ENCODE measurements at places on chromosomes 13 and 19. TPM values are rescaled to one million over a fixed set of nuclear protein-coding genes. Genes with fewer than 3 reads are reported as not detected.

DNA sequence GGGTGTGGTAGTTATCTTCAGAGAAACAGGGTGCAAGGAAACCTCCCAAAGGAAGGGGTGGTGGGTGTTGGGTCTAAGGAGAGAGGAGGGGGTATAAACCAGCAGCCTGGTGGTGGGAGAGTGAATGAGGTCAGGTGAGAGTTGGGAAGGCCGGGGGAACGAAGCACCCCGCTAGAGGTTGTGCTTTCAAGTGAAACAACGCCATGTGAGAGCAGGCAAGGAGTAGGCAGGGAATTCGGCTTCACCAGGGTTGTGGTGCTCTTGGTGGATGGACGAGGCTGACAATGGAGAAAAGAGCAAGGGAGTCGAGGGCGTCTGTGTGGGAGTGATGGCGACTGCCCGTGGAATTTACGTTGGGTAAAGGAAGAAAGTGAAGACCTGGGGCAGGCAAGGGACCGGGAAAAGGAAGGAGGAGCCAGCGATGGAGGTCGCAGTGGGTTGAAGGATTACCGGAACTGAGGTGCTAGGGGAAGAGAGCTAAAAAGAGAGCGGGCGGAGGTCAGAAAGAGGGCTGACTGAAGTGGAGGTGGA, 2.1 kb upstream of the MLNR start:
- DNase-seq = no peak

GRCh38 chr13:47039106-47039505, 142.3 kb upstream of the HTR2A start:
- DNase-seq = no peak

DNA sequence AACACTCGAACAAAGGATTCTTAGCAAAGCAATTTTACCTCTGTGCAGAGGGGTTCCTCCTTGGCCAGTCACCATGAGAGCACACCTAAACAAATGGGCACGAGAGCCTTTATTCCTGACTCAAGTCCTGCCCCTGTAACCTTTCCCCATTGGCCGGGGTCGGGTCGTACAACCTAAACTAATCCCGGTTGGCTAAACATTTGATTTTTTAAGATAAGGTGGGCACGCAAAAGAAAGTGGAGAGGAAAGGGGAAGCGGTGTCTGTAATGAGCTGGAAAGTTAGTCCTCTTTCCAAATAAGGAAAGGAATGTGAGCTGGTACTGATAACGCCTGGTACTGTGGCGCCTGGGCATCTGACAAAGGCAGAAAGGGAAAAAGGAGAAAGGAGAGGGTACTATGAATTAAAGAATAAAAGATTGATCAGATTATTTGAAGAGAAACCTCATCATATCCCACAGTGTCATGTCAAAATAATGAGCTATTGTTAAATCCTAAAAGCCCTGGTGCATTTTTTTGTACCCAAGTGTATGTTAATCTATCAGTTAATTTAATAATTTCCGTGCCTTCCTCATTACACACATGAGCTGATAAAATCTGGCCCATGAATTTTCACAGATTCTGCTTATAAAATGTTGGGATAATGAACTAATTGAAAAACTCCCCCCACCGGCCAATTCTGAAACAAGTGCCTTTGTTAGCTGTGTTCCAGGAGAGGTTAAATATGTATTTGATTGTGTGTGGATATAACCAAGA, 335.7 kb downstream of the RFC3 start:
- no peak for DNase-seq

- DNase-seq = no peak
Observed at GRCh38 chr19:7658219-7658686, 10.6 kb upstream of the RETN start.

DNA sequence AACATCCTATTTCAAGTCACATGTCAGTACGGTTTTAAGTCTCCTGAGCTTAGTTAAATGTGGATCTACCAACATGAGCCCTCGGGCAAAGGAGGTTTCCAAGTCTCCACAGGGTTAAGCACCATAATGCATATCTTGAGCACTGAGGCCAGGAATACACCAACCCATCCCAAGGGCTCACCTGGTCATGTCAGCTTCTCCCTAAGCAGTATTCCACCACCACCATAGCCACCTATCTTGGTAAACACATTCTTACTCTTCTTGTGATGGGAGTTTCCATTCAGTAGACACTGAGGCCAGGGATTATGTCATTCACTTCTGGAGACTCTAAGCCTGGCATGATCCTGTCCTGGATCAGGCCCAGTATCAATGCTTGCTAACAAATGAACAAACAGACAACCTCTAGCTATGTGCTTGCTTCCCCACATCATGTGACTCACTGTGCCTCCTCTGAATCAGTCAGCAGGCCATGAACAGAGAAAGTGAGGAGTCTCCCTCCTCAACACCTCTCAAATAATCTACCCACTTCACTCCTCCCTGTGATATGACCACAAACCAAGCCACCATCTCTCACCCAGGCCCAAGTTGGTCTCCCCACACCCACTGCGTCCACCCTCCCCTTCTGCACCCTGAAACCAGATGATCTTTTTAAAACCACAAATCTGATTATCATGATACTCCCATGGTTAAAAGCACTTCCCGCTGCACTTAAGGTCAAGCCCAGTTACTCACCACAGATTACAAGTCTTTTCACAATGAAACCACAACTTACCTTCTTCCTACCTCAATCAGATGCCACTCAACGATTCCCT, 5.8 kb downstream of the PEG3 start:
- no peak for DNase-seq

- no peak for DNase-seq
Observed at GRCh38 chr13:24124789-24125476, 35.6 kb upstream of the SPATA13 start.

DNA sequence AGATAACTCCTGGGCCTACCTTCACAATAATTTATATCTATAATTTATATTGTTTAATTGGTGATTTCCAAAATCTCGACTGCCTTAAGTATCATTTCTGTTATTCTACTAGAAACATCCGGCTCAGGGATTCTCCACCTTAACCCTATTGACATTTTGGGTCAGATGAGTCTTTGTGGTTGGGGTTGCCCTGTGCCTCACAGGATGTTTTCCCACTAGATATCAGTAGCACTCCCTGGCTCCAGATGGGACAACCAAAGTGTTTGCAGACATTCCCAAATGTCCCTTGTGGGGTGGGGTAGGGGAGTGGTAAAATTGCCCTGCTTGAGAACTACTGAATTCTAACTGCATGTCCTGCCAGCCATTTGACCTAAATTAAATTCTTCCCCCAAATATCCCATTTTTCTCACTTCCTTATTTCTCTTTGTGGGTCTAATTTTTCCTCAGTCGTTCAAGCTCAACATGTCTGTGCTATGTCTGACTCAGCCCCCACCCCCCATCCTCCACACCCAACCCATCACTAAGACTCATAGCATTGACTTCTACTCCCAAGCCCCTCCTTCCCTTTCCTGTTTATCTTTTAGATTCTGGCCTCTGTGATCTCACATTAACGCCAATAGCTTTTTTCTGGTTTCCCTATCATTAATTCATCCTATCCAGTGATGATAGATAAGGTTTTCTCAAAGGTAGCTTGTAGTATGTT, 545.1 kb downstream of the EFNB2 start:
- no peak for DNase-seq

GRCh38 chr19:17289489-17289888, 7.8 kb downstream of the ANKLE1 start:
- no peak for DNase-seq

DNA sequence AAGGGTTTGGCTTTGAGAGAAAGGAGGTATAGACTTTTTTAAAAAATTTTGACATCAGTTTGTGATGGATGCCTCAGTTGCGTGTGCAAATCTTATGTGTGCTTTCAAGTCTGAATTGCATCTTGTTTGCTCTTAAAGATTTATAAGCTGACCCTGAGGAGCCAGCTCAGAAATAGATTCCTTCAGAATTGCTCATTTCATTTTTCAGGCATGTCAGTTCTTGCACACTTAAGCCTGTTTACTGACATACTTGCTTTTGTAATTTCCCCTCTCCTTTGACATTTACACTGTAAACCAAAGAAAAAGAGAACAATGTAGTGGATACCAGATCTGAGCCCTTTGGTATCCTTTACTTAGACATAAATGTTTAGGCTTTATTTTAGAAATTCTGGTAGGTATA, 87.6 kb downstream of the RNF17 start:
- no peak for DNase-seq

- no peak for DNase-seq
Observed at GRCh38 chr19:5624741-5625278, 1.9 kb downstream of the SAFB start.

Gene ZNF442
- total RNA-seq = 2.4 TPM

Gene ALG5
- total RNA-seq = 40.4 TPM

Gene TYK2
- total RNA-seq = 59.9 TPM

Gene LRP3
- total RNA-seq = 13.0 TPM

Gene PLIN4
- 3.2 TPM for total RNA-seq

Gene ZNF610
- 0.73 TPM for total RNA-seq

Measured in pancreas (tissue), 10 donors.